KG1 (cell line): ENCODE measurements at places on chromosomes 5 and 9.

DNA sequence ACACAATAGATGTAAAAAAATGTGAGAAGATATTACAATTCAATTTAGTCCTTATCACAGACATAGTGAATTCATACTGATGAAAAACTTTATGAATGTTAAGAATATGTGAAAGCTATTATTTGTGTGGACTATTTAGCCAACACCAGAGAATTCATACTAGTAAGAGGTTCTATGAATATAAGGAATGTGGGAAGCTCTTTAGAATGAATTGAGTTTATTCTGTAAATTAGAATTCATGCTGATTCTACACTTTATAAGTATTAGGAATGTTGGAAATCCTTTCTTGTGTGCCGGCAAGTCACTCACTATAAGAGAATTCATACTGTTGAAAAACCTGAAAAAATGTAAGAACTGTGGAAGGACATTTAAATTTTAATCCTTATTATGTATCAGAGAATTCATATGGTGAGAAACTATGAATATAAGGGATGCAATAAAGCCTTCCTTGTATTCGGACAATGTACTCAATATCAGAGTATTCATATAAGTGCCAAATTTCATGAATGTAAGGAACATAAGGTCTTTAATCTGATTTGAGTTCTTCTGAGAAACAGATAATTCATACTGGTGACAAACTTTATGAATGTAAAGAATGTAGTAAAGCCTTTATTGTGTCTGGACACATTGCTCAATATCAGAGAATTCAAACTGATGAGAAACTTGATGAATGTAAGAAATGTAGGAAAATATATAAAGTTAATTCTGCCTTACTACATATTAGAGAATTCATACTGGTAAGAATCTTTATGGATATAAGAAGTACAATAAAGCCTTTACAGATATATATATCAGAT lies 21.6 kb upstream of the PCDHA1 start:
- DNase-seq, result no peak

- DNase-seq, result no peak
Observed at GRCh38 chr5:72459089-72459661, 48.0 kb downstream of the ZNF366 start.

GRCh38 chr9:79409182-79409823 lies 162.5 kb upstream of the TLE4 start:
- DNase-seq, result no peak

GRCh38 chr5:59126016-59126707 lies 543.3 kb downstream of the RAB3C start:
- no peak for DNase-seq

DNA sequence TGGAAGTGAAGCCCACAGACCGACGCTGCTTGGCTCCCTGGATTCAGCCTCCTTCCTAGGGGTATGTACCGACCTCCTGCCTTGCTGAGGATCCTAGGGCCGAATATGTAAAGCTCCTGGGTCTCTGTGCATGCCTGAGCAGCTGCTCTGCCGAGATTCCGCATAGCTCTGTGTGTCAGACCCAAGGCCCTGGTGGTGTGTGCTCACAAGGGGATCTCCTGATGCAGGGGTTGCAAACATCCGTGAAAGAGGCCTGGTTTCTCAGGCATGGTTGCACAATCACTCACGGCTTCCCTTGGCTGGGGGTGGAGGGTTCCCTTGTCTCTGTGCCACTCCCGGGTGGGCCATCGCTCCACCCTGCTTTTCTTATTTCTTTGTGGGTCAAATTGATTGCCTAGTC lies 19.9 kb upstream of the SVEP1 start:
- DNase-seq, result no peak

DNA sequence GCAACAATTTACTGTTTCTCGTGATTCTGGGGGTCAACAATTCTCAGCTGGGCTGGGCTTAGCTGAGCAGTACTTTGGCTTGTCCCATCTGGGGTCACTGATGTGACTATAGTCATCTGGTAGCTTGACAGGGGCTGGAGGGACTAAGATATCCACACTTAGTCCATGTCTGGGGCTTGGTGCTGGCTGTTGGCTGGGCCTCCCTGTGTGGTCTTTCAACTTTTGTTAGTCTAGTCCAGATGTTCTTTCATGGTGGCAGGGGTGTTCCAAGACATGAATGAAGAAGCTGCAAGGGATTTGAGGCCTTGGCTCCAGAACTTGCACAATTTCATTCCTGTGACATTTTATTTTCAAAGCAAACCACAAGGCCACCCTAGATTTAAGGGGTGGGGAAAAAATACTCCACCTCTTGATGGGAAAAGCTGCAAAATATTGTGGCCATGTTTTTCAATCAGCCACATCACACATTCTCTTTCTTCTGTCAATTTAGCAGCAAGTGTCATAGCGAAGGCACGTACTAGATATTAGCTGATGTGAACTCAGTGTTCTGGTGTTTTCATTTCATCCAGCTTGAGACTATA lies 59.2 kb downstream of the TSSK1B start:
- DNase-seq, result no peak

DNA sequence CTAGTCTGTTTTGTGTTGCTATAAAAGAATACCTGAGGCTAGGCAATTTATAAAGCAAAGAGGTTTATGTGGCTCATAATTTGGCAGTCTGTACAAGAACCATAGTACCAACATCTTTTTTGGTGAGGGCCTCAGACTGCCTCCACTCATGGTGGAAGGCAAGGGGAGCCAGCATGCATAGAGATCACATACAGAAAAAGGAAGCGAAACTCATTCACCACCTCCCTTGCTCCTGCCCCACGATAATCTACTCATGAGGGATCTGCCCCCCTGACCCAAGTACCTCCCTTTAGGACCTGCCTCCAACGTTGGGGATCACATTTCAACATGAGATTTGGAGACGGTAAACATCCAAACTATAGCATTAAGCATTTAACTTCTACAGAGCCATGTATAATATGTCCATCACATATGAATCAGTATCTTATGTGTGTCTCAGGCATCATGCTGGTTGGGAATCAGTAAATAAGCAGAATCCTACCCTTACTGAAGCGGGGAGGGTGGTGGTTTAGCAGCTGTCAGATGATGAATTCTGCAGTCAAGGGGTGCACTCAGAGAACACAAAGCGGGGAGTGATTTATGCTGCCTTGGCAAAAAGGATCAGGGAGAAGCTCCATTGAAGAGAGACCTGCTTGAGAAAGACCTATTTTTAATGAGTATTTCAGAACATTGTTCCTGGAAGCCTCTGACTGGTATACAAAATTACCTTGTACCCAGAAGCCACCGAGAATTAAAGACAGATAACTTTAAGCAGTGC lies 34.8 kb downstream of the HMGXB3 start:
- no peak for DNase-seq

- no peak for DNase-seq
Observed at GRCh38 chr5:139651043-139651834, 3.1 kb downstream of the CXXC5 start.

- no peak for DNase-seq
Observed at GRCh38 chr5:122985006-122985700, 51.4 kb downstream of the PPIC start.

DNA sequence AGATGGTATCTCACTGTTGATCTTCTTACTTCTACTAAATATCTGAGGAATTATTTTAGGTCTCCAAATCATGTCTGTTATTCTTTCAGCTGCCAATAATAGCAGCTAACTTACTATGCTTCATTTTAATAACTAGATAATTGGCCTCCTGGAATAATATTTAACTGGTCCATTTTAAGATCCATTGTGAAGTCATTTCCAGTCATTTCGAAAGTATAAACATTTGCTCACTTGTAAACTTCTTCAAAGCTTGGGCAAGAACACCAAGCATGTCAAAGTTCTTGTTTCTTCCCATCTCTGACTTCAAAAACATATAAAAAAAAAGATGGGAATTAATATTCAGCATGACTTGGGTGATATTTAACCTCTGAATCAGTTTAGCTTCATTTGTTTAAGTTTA lies 61.4 kb upstream of the MRPS30 start:
- no peak for DNase-seq

GRCh38 chr9:92561374-92562330 lies 25.9 kb upstream of the ECM2 start:
- no peak for DNase-seq

GRCh38 chr5:157020002-157020401 lies 38.9 kb downstream of the HAVCR1 start:
- no peak for DNase-seq

GRCh38 chr9:81858657-81859430 lies 69.4 kb upstream of the SPATA31D4 start:
- no peak for DNase-seq

DNA sequence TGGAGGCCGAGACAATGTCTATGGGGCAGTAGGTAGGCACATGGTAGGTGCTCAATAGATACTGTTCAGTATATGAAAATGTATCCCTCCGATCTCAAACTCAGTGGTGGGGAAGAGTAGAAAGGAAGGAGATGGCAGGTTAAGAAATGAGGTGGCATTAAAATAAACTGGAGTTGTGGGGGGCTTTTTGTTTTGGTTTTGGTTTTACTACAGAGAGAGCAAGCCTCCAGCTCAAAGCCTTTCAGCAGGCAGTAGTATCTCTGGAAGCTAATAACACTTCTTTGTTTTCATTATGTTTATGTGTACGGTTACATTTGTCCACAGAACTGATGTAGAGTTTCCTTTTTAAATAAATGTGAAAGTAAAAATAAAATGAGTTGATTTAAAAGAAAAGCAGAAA lies 8.6 kb downstream of the MFAP3 start:
- DNase-seq, result no peak

- no peak for DNase-seq
Observed at GRCh38 chr9:19232823-19233194, 2.3 kb downstream of the DENND4C start.

DNA sequence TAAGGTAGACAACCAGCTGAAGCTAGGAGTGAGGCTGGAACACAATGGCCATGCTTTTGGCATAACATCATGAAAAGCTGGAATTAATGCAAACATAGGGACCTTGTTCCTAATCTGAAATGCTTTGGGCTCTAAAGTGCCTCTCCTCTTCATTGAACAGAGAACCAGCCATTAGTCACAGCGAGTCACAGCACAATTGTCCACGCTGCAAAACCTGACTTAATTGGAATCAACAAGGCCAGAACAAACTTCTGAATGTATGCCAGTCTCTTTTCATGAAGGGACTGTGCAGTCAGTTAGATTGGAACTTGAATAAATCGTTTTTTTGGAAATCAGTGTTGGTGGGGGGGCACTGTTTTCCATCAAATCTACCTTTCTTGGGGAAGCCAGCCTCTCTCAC lies 96.5 kb downstream of the JAKMIP2 start:
- DNase-seq, result no peak

DNA sequence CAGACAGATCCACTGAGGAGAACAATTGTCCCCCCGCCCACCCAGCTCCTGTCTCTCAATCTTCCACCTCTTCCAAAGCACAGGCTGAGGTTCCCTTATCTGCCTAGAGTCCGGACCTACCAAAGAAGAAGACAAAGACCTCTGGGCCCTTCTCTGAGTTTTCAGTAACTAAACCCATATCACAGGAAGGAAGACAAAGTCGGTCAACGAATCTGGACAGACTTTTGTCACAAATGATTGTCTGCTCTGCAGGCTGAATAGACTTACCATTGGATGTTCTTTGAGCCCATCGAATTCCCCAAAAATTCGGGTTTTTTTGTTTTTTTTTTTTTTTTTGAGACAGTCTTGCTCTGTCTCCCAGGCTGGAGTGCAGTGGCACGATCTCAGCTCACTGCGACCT lies 58.0 kb downstream of the C9orf50 start:
- DNase-seq, result no peak

DNA sequence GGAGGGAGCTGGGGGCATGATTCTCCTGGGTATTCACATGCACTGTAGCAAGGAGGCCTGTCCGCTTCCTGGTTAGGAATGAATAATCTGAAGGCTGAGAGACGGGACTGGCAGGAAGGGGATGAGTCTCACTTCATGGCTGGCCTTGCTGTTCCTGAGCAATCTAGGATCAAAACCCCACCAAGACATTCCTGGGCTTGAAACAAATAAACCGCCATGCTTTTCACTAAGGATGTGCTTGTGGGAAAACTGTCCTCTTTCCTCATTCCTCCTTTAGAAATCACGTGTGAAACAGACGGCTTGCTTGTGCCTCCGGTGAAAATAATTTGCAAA lies 132.8 kb downstream of the MACROH2A1 start:
- DNase-seq, result no peak

- no peak for DNase-seq
Observed at GRCh38 chr5:150540615-150541396, 32.9 kb downstream of the NDST1 start.

GRCh38 chr5:83662558-83662957 lies 58.1 kb downstream of the HAPLN1 start:
- no peak for DNase-seq

DNA sequence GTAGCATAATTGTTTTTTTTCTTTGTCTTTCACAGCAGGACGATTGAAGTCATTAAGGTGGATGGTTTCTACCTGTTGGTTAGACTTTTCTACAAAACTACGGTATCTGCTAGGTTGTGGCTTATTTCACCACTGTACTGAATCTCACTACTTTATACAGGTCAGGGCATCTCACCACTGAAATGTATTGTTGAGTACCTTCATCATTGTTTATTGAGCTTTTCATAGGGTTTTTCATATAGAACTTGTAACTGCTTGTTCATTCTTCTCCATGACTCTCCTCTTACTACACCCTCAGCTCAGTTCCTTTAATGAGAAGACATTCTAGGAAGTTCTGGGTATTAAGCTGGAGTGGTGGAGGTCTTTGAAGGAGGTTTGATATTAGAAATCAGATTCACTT lies 75.1 kb downstream of the PAM start:
- DNase-seq, result no peak

- DNase-seq, result no peak
Observed at GRCh38 chr5:58133216-58133615, 326.7 kb downstream of the PLK2 start.

DNA sequence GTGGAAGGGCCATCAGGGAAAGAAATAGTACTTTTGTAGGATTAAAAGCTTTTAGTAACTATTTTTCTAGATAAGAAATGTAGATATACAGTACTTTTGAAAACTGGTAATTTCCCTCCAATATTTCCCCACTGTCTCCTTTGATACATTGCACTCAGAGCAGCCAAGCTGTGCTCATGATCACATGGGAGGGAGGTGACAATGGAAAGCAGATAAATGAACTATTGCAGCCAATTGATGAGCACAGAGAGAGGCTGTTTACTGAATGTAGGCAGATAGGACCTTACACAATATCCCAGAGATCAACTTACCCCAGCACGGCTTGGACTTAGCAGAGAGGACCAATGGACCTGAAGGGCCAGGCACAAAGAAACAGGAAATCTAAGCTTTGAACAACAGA lies 178.0 kb upstream of the NREP start:
- DNase-seq, result no peak

GRCh38 chr5:135026645-135027265 lies 7.3 kb downstream of the PITX1 start:
- no peak for DNase-seq

DNA sequence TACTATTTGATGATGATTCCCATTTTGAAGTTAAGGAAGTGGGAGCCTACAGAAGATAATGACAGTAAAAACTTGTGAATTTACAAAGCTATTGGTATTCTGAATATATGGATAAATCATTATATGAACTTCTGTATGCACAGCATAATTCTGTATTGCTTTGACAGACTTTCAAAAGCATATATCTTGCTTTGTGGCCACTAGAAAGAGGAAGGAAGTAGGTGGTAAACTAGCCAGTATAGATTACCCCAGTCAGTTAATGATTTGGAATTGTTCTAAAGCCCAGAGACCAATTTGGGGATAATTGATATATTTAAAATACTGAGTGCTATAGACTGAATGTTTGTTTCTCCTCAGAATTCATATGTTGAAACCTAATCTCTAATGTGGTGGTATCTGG lies 53.0 kb downstream of the NR2F1 start:
- DNase-seq, result no peak

- DNase-seq, result no peak
Observed at GRCh38 chr9:114680259-114681001, 1.6 kb downstream of the TEX48 start.

- DNase-seq, result no peak
Observed at GRCh38 chr9:35711501-35712428, 20.2 kb downstream of the TLN1 start.
